ENCODE measurements at places on chromosomes 16 and 17. TPM values are rescaled to one million over a fixed set of nuclear protein-coding genes. Genes with fewer than 3 reads are reported as not detected.

Gene KCNAB3
- 10.6 TPM for total RNA-seq

Gene CDH1
- 0.51 TPM for total RNA-seq

Gene GNAO1
- total RNA-seq: 5.7 TPM

Gene CA7
- not detected for total RNA-seq

Gene ITGAX
- total RNA-seq: 26.4 TPM

Gene KRT33B
- total RNA-seq: not detected

Gene ABCC3
- 0.77 TPM for total RNA-seq

Gene TNFRSF12A
- total RNA-seq: 2.9 TPM

Gene FASN
- 163 TPM for total RNA-seq

Gene KRTAP9-4
- not detected for total RNA-seq
